Left renal pelvis (tissue), 4 donors: ENCODE measurements at places on chromosomes 3 and 15. TPM values are rescaled to one million over a fixed set of nuclear protein-coding genes. Genes with fewer than 3 reads are reported as not detected.

The GOLGA6L10 gene
- 6.1 TPM for polyA plus RNA-seq

The PP2D1 gene
- polyA plus RNA-seq: 0.32 TPM

The TRIM59 gene
- 17.2 TPM for polyA plus RNA-seq

The CLRN1 gene
- polyA plus RNA-seq: not detected

The TUBGCP5 gene
- polyA plus RNA-seq: 23.3 TPM

The GPR149 gene
- not detected for polyA plus RNA-seq

The EFHB gene
- 4.9 TPM for polyA plus RNA-seq

The KLHL6 gene
- polyA plus RNA-seq: 1.1 TPM

The TM6SF1 gene
- polyA plus RNA-seq: 2.4 TPM

The ATP13A5 gene
- polyA plus RNA-seq: 0.11 TPM

The GATM gene
- polyA plus RNA-seq: 256 TPM

The TMEM207 gene
- 22.1 TPM for polyA plus RNA-seq
